ENCODE measurements at places on chromosomes 5 and 9.

DNA sequence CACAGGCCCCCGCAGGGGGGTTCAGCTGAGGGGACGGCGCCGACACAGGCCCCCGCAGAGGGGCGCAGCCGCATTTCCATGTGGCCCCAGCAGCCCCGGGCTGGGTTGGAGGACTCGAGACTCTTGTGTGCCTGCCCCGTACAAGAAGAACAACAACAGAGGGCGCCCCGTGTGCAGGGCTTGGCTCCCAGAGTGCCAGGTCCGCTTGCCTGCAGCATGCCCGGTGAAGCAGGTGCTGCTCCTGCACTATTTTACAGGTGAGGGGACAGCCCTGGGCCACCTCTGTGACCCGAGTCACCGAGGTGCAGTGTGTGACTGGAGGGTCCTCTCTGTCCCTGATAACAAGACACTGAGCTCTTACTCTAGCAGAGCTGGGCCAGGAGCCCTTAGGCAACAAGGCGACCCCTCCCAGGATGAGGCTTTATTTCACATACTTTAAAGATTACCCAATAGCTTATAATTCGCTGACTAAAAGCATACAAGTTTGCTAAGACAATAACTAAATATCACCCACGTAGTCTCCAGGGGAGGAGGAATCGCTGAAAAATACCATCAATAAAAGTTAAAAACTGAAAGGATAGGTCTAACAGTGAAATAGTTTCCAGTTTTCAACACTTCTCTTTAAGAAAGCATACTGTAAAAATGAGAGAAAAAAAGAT lies 41.7 kb upstream of the SLC9A3 start:
- no peak overlapping the region for H3K27ac ChIP-seq
- no peak overlapping the region for H3K4me3 ChIP-seq
- no peak for DNase-seq
- H3K4me1 ChIP-seq, result no peaks in the 10 kb centered on the region
- peaks cover 47% of the 10 kb centered on the region for H3K27me3 ChIP-seq

DNA sequence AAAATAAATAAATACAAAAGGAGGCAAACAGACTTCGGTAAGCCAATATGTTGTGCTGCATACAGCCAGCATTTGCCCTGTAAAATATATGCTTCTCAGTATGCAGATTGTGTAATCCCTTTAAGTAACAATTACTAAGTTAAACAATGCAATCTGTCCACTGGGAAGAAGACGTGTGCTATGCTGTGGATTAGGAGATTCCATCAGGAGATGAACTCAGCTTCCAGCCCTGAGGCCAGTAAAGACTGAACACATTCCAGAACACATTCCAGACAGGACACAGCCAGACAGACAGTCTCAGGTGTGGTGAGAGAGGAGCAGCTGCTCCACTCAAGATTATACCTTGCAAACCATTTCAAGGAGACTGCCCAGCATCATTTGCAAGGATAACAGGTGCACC lies 97.8 kb downstream of the MPDZ start:
- H3K4me1 ChIP-seq, result no peaks in the 10 kb centered on the region
- no peaks in the 10 kb centered on the region for H3K36me3 ChIP-seq
- no peak overlapping the region for H3K4me3 ChIP-seq

DNA sequence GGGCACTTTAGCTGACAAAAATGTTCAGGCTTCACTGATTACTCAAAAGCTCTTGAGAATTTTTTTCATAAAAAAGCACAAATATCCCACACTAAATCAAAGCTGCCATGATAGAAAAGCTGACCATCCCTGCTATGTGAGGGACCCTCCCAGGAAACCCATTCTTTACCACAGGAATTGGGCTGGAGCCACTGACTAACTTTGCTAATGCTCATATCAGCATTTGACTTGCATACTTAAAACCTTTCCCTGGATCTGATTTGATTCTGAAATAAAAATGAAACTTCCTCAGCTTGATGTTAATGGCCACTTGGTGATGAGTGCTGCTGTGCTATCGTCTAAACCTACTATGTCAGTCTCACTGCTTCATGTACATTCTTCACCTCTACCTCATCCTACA lies 243.6 kb downstream of the PRELID2 start:
- no peak overlapping the region for H3K4me3 ChIP-seq
- no peaks in the 10 kb centered on the region for H3K27me3 ChIP-seq
- H3K27ac ChIP-seq, result no peak overlapping the region
- no peak for DNase-seq
- no peaks in the 10 kb centered on the region for H3K4me1 ChIP-seq

DNA sequence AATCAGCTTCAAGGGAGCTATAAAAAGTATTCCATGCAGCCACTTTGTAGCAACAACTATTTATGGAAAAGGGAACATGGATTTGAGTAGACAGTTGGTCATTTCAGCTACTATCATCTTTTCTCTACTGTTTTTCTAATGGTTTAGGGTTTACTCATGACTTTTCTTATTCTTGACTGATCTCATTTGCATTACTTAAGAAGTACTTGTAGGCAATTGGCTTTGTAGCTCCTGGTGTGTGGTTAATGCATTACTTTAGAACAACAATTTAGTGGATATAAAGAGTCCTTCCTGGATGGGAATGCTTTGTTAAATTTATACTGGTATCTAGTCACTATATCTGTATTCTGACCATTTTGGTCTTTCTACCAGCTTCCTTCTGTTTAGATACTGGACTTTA lies 59.8 kb upstream of the NTRK2 start:
- no peaks in the 10 kb centered on the region for H3K36me3 ChIP-seq
- H3K27me3 ChIP-seq, result peaks cover 4% of the 10 kb centered on the region
- no peaks in the 10 kb centered on the region for H3K4me1 ChIP-seq
- H3K4me3 ChIP-seq, result no peak overlapping the region

DNA sequence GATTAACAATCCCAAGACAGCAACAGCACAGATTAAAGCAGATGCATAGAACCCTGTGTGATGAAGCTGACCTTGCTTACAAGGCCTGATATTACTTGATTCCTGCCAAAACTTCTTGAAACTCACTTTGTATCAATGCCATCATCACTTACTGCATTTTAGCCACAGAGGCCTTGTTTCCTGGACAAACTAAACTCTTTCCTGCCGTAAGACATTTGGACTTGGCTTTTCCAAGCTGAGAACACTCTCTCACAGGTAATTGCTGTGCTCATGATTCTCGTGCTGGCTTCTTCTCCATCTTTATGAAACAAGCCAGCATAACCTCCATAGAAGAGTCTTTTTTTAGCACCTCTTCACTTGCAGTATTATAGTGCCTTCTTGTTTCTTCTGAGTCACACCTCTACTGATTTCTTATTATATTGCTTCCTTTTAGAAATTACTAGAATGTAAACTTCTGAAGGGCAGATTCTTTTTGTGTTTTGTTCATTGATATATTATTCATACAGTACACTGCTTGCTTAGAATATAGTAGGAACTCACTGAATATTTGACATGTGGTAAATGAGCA lies 456.5 kb upstream of the ZNF608 start:
- H3K4me3 ChIP-seq, result no peak overlapping the region
- no peaks in the 10 kb centered on the region for H3K4me1 ChIP-seq
- DNase-seq, result no peak

GRCh38 chr5:17203329-17204132 lies 13.9 kb upstream of the BASP1 start:
- no peaks in the 10 kb centered on the region for H3K27me3 ChIP-seq
- no peak overlapping the region for H3K27ac ChIP-seq
- no peak for DNase-seq
- no peaks in the 10 kb centered on the region for H3K4me1 ChIP-seq
- no peaks in the 10 kb centered on the region for H3K36me3 ChIP-seq

DNA sequence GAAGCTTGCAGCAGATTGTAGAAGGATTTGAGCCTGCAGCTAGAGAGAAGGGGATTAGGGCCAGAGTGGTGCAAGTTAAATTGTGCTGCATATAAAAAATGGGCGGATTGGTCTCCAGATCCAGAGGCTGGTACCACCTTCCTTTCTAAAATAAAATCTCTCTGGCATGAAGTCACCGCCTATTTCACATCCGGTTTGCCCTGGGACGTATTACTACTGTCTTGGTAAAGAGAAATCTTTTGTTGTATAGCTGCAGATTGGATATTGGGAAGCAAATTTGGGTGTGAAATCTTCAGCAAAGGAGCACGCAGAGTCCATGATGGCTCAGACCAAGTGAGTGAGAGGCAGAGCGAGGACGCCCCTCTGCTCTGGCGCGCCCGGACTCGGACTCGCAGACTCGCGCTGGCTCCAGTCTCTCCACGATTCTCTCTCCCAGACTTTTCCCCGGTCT lies at the start of gene GABRA1:
GABRA1 (plus strand) TSS at position 180 of the 451 bp plus-strand sequence. CDS start 2,691 bp downstream, outside the sequence.
- no peak for DNase-seq
- no peaks in the 10 kb centered on the region for H3K27me3 ChIP-seq
- H3K4me1 ChIP-seq, result no peaks in the 10 kb centered on the region
- no peak within 1 kb of the TSS for H3K4me3 ChIP-seq
- no peak within 1 kb of the TSS for H3K27ac ChIP-seq

DNA sequence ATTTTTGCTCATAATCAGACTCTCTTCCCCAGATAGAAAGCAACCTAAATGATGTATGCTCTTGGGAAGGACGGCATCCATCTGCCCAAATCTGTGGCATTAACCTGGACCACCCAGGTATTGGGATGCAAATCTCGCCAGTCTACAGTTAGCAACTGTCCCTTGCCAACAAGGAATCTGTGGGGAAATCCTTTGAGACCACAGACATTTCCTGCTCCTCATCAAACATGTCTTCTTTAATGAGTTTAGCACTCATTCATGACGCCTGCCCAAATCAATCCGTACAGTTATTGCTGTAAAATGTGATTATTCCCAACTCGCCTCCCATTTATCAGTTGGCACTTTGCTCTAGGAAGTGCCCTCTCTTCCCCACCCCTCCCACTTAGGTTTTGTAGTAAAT lies 7.8 kb downstream of the ROR2 start:
- H3K27me3 ChIP-seq, result peaks cover 13% of the 10 kb centered on the region
- DNase-seq, result no peak
- H3K4me3 ChIP-seq, result no peak overlapping the region
- peaks cover 3% of the 10 kb centered on the region for H3K4me1 ChIP-seq

DNA sequence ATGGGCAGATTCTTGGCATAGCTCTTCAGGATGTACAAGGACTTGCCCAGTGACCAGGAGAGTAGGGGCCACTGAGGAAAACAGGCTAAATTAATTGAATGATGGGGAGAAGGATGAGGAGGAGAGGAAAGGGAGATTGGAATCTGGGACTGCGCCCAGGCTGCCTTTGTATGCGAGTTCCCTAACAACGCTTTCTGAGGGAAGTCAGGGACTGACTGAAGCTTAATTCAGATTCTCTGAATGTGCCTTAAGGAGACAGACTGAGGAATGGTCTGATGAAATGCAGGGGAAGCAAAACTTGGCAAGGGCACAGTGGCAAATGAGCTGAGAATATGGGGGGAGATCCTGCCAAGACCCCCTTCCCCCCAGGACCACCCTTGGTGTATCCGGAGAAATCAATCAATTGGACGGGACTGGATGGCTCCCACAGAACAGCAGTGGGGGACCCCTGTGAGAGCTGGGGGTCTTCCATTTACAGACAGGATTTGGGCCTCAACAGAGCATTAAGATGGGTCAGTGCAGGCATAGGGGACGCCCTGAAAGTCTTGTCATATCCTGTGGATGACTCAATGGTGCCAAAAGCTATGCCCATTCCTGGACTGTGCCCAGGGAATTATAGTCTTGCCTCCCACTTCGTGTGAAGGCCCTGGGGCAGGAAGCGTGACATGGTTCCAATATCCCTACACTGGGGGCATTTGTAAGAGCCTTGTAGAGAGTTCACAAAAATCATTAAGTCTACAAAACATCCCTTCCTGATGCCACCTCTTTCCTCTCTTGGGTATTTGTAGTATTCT lies 215.5 kb upstream of the TNC start:
- H3K27me3 ChIP-seq, result peaks cover under 1% of the 10 kb centered on the region
- no peak overlapping the region for H3K4me3 ChIP-seq
- H3K36me3 ChIP-seq, result no peaks in the 10 kb centered on the region
- DNase-seq, result no peak

GRCh38 chr5:147234239-147234824 lies 494 bp upstream of the STK32A start:
- peak overlapping the region; percentile 19 for H3K4me3 ChIP-seq
- H3K4me1 ChIP-seq, result peaks cover 5% of the 10 kb centered on the region
- H3K27me3 ChIP-seq, result peaks cover 71% of the 10 kb centered on the region

- peak within 1 kb of the TSS; percentile 41 for H3K27ac ChIP-seq
- peaks cover 4% of the 10 kb centered on the region for H3K4me1 ChIP-seq
- H3K4me3 ChIP-seq, result peak within 1 kb of the TSS; percentile 76
Measured at GRCh38 chr5:110726249-110727024, at the start of gene TMEM232. TMEM232 (minus strand) TSS chr5:110726671; CDS start chr5:110667352, 59,319 bp downstream.

DNA sequence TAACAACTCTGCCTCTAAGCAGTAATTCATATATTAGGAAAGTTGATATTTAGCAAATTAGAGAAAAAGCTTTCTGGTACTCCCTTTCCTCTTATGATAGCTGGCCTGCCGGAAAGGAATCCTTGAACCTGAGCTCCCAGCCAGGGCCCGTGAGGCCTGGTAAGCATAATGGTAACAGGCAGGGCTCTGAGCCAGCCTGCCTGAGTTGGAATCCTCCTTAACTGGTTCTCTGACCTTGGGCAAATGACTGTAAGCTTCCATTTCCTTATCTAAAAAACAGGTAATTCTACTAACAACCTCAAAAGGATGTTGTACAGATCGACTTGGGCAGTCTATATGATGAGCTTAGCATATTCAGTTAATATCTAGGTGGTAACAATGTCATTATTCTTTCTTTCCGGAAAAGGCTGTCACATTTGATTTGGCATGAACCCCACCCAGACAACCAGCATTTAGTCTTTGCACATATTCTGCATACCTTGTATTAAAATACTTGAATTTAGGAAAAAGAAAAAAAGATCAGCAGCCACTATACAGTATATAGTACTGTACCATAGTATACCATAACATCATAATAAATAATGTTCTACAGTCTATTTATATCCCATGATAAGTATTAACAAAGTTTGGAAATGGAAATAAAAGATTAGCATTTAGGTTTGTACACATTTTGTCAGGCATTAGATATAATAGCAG lies 55.7 kb upstream of the MAP3K1 start:
- H3K36me3 ChIP-seq, result no peaks in the 10 kb centered on the region
- H3K27me3 ChIP-seq, result peaks cover 20% of the 10 kb centered on the region
- no peak overlapping the region for H3K27ac ChIP-seq
- H3K4me3 ChIP-seq, result no peak overlapping the region
- H3K4me1 ChIP-seq, result no peaks in the 10 kb centered on the region

All from effector memory CD8-positive, alpha-beta T cell (primary cell).